Brain pericyte (primary cell): ENCODE measurements at places on chromosomes 4 and X.

DNA sequence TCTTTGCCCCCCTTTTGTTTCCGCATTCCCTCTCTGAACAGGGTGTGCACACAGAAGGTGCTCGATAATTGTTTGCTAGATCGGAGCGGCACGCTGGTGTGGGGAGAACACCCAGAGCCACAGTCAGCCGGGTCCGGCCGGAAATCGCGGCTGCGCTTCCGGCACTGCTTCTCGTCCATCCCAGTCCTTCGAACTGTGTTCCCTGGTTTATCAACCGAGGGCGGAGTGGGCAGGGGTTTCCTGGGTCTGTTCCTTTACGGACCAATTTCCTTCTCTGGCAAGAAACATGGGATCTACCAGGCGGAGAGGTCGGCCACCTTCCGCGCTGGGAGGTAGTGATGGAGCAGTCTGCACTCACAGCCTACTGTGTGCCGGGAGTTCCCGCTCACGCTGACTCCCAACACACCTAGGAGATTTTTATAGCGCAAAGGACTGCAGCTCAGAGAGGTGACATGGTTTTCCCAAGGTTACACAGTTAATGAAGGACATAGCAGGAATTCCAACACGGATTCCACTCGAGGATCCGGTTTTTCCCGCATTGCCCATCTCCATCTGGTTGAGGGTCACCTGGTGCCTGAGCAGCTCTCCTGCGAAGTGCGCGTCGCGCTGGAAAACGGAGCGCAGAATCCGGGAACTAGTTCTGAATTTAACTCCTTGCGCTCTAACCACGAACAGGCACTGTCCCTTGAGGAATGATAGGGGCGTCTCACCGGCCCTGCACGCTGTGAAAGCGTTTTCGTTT lies 6.8 kb downstream of the MSX1 start:
- no peak for DNase-seq

DNA sequence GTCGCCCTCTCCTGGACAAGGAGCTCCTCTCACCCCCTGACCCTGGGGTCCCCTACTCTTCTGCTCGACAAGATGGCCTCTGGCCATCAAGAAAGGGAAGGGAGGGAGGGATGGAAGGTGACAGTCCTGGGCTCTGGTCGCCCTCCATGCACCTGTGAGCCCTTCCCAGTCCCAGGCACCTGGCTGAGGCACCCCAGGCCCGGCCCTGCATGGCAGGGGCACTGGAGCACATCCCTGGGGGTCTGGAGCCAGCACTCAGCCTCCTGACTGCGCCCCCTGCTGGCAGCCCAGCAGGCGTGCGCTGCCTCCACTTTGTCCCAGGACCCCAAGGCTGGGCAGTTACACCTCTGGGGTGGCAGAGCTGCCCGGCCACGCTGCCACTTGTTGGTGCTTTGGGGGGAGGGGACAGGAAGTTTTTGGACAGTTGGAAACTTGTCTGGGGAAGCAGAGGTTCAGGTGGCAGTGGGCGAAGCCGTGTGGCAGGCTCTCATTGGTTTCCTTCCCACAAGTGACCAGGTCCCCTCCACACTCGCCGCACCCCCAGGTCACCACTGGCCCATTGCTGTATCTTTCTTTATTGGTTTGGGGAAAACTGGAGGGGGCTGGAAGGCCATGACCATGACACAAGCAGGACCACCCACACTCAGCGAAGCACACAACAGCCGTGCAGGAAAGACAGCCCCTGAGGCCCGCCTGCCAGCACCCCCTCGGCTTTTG lies 4.3 kb downstream of the PNCK start:
- no peak for DNase-seq

- no peak for DNase-seq
Measured at GRCh38 chr4:111854494-111855087, 290.7 kb upstream of the FAM241A start.

- DNase-seq: no peak
Measured at GRCh38 chr4:132504438-132504837, 644.7 kb upstream of the PCDH10 start.

- no peak for DNase-seq
Measured at GRCh38 chr4:114078636-114079035, 99.2 kb upstream of the ARSJ start.

- no peak for DNase-seq
Measured at GRCh38 chr4:104967034-104967401, 179.7 kb upstream of the TET2 start.
